ENCODE measurements at places on chromosomes 3 and 15.
A peak's percentile ranks its signal among the peaks of the same experiment; 100 is the strongest.

DNA sequence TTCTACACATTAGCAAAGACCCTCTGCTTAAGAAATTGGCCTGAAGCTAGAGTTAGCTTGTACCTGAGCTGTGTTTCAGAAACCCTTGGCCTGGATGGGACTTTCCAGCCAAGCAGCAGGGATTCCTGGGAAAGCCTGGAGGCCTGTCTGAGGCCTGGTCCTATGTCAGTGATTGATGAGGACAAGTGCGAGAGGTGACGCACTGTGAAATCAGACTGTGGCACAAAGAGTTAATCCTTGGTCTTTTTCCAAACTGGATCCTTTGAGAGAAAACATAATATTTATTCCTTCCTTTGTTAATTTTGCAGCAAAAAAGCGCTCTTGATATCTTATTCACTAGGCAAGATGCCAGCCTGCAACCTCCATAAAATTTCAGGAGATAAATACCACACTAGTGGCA is 225.0 kb upstream of the ATP11B start:
- no peak for DNase-seq

- DNase-seq, result no peak
These were observed 43.4 kb downstream of the TSC22D2 start for GRCh38 chr3:150451329-150452048.

GRCh38 chr3:15454965-15455364 is 27.6 kb downstream of the EAF1 start:
- DNase-seq, result no peak

DNA sequence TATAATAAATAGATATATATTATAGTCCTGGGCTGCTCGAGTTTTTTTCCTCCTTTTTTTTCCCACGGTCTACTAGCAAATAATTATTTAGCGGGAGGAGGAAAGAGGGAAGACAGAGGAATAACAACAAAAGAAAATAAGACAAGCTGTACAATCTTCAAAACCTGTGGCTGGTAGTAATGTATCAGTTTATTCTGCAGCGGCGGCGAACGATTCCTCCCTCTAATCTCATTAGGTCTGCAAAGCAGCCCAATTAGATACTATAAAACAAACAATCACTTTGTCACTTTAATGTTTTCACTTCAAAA is 390 bp upstream of the TLE3 start:
- no peak for DNase-seq

GRCh38 chr15:48962662-48963523 is 826 bp downstream of the SHC4 start:
- peak; percentile 42 for DNase-seq

- DNase-seq, result no peak
These were observed 113.7 kb upstream of the TPRG1 start for GRCh38 chr3:189058071-189058470.

GRCh38 chr3:42504334-42505127 is 2.1 kb downstream of the VIPR1 start:
- DNase-seq, result no peak

DNA sequence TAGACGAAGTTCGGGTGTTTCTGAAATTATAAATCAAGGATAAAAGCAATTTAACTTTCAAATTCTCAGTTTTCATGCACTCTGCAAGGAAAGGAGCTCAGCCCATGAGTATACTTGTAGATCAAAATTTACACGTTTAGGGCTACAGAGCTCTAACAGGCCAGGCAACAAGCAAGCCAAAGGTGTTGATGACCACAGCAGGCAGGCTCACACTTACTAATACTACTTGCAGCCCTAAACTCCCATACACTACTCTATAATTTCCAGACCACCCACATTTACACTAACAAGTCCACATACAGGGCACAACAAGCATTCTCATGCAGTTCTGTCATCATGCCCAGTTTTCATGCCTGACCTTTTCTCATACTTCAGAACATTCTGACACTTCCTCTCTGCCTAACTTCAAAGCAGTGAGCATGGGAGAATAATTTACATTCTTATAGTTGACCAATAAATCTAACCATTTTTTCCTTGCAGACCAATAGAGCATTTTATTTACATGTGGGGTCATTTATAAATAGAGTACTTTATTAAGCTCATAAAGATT is 124.7 kb upstream of the FRMD4B start:
- no peak for DNase-seq

DNA sequence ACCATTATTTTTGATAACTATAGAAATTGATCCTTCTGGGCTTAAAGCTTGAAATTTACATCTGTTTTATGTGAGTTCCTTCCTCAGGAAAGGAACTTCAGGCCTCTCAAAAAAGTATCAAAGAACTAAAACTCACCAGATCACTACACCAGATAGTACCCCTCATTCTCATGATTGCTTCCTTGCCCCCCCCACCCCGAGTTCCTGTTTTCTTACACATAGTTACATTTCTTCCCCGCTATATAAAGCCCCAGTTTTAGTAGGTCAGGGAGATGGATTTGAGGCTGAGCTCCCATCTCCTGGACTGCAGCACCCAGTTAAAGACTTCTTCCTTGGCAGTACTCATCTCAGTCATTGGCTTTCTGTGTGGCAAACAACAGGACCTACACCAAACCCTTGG is 80.3 kb upstream of the HRH1 start:
- no peak for DNase-seq

DNA sequence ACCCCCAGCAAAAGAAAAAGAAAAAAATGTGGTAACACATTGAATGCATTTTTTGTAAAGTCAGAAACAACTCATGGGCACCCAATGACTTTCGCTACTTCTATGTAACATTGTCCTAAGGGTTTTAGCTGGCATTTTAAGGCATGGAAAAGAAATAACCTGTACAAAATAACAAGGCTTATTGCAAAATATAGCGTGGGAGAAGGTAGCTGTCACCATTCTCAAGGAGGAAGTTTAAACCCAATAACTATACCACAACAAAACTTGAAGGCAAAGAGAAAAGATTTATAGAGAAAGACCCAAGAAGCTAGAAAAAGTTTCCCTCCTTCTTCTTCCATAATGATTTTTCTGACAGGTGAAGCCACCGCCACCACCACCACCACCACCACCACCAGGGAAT is 55.7 kb upstream of the ACP3 start:
- DNase-seq, result no peak

GRCh38 chr3:42063888-42064287 is 27.3 kb upstream of the TRAK1 start:
- DNase-seq, result peak; percentile 38

DNA sequence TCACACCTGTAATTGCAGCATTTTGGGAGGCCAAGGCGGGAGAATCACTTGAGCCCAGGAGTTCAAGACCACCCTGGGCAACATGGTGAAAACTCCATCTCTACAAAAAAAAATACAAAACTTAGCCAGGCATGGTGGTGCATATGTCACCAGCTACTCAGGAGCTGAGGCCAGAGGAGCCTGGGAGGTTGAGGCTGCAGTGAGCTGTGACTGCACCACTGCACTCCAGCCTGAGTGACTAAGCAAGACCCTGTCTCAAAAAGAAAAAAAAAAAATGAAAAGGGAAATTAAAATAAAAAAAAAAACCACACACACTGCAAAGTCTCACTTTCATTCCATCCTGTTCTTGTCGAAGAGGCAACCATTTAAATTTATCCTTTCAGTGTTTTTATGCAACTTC is 100.8 kb upstream of the PIAS1 start:
- DNase-seq, result no peak

GRCh38 chr3:60755094-60755493 is 496.2 kb downstream of the FHIT start:
- no peak for DNase-seq

DNA sequence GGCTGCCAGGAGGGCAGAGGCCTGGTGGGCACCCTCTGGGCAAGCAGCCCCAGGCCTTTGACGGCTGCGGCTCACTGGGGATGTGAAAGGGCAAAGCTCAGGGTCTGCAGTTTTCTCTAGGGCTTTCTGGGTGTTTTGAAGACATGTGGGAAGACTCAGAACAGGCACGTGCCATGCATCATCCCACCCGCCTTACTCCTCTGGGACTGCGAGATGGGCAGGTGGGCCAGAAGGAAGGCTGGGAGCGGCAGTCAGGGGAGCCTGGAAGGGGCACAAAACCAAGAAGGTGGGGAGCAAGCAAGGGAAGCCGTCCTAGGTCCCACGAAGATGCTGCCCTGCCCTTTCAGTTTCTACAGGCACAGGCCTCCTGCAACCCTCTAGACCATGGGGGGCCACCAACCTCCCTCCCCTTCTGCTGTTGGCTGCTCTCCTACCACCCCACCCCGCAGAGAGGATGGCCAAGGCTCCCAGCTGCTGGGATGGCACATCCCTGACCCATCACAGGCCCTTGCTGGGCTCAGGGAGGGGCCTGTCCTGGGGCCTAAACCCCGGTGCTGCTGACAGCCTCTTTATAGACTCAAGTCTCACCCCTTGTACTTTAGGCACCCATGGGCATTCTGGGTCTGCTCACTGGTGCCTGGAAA is 71.8 kb upstream of the CTSH start:
- no peak for DNase-seq

DNA sequence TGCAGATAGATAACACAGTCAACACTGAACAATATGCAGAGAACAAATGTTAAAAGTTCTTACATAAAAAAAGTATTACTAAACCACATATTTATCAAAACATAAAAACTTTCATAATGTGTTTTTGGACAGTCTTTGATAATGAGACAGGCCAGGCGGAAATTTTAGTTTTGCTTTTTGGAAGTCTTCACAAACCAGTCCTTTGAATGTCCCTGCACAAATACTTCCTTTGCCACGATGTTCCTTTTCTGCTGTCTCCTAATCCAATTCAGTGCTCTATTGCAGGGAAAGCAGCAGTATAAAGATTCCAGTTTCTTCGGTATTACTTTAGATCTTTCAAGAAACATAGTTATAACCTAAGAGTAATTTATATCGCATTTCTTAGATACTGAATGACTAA is 135.9 kb downstream of the TBL1XR1 start:
- DNase-seq, result no peak

GRCh38 chr3:16323737-16324136 is 58.7 kb downstream of the OXNAD1 start:
- no peak for DNase-seq

- DNase-seq, result no peak
These were observed 5.3 kb downstream of the BHLHE40 start for GRCh38 chr3:4984511-4984864.

DNA sequence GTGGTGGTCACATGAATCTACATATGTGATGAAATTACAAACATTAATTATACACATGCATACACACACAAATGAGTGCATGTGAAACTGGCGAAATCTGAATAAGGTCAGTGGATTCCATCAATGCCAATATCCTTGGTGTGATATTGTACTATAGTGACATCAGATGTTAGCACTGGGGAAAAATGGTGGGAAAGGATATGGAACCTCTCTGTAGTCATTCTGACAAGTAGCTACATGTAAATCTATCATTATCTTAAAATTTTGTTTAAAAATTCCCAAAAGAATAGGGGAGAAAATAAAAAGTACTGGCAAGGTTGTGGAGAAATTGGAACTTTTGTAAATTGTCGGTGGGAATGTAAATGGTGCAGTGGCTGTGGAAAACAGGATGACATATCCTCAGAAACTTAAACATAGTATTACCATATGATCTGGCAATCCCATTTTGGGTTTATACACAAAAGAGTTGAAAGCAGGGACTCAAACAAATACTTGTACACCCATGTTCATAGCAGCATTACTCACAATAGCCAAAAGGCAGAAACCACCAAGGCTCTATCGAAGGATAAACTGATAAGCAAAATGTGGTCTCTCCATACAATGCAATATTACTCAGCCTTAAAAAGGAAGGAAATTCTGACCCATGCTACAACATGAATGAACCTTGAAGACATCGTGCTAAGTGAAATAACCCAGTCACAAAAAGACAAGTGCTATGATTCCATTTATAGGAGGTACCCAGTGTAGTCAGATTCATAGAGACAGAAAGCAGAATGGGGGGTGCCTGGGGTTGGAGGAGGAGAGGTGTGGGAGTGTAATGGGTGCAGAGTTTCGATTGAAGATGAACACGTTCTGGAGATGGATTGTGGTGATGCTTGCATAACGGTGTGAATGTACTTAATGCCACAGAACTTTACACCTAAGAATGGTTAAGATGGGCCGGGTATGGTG is 25.3 kb upstream of the HRH1 start:
- no peak for DNase-seq

DNA sequence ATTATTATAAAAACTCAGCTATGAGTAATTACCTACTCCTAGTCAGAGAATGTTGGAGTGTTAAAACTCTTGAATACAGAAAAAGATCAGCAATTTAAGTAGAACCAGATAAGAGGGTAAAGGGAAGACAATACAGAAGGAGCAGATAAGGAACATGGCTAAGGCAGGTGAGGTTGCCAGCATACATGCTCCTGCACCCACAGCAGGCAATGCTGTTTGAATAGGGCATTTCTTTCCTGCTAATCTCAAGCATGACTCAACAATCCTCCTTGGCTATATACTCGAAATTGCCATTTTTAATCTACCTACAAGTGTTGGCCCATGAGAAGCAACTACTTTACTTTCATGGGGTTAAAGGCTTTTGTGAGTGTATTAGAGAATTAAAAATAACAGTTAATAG is 494.5 kb downstream of the DIPK2A start:
- DNase-seq, result no peak

GRCh38 chr3:157786618-157787017 is 283.4 kb upstream of the VEPH1 start:
- DNase-seq, result peak; percentile 45

GRCh38 chr15:95119041-95119610 is 887.8 kb downstream of the MCTP2 start:
- DNase-seq, result no peak

DNA sequence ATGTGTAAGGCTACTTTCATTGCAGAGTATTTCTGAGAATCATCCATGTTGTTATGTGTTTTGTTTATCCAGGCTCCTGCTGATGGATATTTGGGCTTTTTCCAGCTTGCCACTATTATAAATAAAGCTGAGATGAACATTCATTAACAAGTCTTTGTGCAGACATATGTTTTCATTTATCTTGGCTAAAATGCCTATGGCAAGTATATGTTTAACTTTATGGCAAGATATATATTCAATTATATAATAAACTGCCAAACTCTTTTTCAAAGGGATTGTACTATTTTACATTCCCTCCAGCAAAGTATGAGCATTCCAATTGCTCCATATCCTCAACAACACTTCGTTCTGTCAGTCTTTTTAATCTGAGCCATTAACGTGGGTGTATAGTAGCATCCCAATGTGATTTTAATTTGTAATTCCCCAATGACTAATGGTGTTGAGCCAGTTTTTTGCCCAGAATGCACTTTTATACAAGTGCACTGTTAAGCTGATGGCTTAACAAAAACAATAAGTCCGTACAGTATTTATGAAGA is 452.4 kb downstream of the SHQ1 start:
- DNase-seq, result no peak

- peak; percentile 63 for DNase-seq
These were observed 71.2 kb downstream of the GOLIM4 start for GRCh38 chr3:168024537-168024941.

DNA sequence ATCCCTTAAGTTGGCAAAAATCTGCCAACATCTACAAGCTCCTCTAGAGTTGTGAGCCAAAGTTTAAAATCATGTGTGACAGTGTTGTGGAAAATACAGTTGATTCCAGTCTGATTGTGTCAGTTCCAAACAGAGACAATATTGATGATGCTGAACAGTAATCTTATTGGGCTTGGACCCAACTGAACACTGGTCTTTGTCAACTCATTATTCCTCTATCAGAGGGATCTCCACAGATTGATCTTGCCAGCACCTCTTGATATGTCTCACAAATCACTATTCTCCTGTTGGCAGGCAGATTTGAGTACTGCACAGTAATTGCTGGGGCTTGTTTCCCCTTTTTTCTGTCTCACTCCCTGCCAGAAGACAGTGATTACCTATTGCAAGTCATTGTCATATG is 326.6 kb upstream of the DPH6 start:
- DNase-seq, result no peak
